ENCODE measurements at places on chromosomes 16 and 17. TPM values are rescaled to one million over a fixed set of nuclear protein-coding genes. Genes with fewer than 3 reads are reported as not detected.

DNA sequence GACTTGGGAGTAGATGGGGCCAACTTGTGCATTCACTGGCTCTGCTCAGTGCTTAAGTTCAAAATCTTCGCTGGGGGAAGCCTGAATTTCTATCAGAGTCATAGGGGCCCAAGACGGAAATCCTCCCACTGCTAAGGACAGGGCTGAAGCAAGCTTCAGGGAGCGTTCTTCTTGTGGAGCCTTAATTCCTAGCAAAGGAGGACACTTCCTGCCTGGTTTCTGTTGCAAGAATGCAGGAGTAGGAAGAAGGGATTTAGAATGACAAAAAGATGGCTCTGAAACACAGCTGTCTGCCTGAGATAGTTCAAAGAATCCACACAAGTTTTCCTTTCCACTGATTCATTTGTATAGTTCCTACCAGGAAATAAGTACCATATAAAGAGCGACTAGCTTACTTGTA lies 26.4 kb downstream of the PSME3IP1 start:
- no peak for DNase-seq

Gene LAT
- total RNA-seq = 2.9 TPM

DNA sequence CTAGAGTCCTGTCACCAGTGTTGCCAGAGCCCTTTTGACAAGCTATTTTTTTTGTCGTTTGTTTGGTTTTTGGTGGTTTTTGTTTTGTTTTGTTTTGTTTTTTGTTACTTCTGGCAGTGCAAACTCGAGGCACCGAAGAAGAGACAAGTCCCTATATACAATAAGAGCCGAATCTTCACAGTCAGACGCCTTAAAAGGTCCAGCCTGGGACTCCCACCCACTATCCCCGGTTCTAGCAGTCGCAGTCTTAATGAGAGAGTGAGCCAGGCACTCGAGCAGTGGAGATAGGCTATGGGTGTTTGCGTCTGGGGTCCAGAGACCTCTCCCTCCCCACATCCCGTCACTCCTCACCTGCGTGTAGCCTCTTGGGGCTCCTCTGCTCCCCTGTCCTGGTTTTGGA lies 1.9 kb downstream of the OR1F1 start:
- DNase-seq = no peak

GRCh38 chr17:2227025-2227699 lies 76.4 kb downstream of the SMG6 start:
- no peak for DNase-seq

DNA sequence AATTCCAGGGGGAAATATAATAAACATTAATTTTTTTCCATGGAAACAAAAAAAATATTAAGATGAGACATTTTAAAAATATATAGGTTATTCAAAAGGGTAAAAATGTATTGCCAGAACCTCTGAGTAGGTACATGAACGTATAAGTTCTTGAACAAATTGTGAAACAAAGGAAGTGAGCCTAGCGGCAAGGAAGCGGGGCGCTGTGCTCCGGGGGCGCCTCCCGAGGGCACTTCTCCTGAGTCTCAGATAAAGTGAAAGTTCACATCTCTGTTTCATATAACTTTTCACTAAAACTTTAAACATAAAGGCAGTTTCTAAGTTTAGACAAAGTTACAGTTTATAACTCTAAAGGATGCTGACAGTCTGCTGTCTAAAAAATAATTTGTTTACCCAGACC lies 52.3 kb downstream of the TNRC6C start:
- DNase-seq = no peak

Gene WFDC1
- total RNA-seq = 0.34 TPM

DNA sequence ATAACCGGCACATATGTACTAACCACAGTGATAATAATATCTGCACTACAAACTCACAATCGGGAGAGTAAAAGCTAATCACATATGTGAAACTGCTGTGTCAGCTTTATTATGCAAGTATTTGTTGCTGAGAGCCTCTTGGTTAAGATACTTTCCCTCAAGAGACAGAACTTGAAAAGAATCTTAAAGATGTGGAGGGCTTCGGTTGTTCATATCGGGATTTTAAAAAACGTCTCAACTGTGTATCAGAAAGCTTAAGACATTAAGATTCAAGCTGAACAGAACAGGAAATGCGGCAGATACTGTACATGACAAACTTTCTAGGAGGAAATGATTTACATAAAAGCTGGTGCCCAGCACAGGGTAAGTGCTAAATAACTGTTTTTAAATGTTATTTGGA lies 27.5 kb upstream of the HLF start:
- no peak for DNase-seq

DNA sequence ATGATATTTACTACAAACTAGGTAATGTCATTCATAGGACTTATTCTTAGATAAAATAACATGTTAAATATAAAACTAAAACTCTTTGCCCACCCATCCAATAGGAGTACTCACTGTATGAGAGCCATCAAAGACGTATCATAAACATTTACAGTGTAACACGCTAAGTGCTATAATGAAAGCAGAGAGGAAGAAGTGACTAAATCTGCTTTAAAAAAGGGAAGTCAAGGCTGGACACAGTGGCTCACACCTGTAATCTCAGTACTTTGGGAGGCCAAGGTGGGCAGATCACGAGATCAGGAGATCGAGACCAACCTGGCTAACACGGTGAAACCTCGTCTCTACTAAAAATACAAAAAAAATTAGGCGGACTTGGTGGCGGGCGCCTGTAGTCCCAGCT lies 32.4 kb downstream of the SPAG9 start:
- DNase-seq = no peak

DNA sequence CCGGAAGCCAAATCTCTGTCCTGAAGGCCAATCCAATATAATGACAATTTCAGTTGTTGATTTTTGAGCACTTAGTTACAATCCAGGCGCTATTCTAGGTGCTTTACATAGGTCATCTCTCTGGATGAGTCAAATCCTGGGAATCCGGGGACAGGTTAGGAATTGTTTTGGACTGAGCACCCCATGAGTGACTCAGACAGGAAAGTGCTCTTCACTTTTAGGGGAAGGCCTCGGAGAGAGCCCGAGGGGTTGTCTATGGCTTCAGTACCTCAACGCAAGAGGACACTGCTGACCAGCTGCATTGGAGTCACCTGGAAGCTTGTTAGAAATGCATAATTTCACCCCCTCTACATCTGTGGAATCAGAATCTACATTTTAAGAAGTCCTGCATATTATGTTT lies 108.8 kb downstream of the IRX5 start:
- no peak for DNase-seq

- DNase-seq = peak; percentile 75
Measured at GRCh38 chr16:87860553-87861299, 8.6 kb downstream of the SLC7A5 start.

Gene SRSF2
- 79.0 TPM for total RNA-seq

DNA sequence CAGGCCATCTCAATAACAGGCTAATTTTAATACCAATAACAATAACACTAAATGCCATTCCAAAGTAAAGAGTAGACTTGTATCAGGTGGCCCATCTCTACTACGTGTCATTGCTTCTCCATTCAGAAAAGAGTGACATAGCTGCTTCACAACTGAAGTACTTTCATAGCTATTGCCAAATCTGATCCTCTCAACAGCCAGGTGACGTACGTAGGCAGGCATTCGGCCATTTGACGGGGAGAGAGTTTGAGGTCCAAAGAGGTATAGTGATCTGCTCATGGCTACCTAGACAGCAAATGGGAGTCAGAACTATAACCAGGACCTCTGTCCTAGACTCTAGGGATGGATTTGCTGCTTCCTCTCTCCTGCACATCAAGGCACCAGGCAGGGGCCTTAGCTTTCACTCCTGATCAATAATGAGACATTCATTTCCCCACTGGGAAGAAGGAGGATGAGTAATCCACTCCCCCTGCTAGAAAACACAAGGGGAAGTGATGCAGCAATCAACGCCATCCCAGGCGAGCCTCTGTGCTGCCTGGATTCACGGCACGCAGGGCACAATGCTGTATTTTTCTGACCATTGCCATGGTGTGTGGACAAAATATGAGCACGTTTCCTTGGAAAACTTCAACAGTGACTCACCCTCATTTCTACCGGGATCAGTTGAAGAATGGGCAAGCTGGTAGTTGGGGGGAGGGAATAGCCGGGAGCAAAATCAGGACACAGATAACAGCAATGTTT lies 80.9 kb downstream of the SPACA3 start:
- no peak for DNase-seq

DNA sequence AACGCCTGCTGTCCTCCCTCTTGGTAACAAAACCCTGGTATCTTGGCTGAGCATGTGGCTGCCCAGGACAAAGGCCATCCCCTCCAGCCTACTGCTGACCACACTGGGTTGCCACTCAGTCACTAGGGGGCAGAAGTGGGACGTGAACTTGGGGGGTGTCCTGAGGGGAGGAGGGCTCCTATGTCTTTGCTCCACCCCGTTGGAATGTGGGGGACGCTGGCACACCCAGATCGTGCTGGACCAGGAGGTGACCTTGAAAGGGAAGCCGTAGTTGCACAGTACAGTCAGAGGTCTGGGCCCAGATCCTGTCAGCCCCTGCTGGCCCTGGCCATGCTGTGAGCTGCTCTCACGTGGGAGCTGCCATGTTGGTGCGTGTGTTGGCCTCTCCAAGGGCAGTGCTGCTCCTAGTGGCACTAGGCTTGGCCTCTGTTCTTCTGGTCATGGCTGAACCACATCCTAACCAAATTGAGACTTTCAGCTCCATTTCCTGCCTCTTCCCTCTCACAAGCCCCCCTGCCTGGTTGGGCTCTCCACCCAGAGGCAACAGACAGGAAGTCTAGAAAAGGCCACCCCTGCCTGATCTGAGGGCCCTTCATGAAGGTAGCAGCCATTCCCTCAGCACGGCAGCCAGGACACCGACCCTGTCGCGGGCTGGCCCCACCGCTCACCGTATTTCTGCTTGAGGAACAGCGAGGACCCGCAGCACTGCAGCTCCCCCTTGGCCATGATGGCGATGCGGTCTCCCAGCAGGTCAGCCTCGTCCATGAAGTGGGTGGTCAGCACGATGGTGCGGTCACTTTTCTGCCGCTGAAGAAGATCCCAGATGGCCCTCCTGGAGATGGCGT lies 29.0 kb upstream of the RNPS1 start:
- no peak for DNase-seq

Gene TP53TG3
- not detected for total RNA-seq

Data from right cardiac atrium (tissue), 5 donors.